NCI-H1417 (cell line): ENCODE measurements at places on chromosomes 6 and 20.

DNA sequence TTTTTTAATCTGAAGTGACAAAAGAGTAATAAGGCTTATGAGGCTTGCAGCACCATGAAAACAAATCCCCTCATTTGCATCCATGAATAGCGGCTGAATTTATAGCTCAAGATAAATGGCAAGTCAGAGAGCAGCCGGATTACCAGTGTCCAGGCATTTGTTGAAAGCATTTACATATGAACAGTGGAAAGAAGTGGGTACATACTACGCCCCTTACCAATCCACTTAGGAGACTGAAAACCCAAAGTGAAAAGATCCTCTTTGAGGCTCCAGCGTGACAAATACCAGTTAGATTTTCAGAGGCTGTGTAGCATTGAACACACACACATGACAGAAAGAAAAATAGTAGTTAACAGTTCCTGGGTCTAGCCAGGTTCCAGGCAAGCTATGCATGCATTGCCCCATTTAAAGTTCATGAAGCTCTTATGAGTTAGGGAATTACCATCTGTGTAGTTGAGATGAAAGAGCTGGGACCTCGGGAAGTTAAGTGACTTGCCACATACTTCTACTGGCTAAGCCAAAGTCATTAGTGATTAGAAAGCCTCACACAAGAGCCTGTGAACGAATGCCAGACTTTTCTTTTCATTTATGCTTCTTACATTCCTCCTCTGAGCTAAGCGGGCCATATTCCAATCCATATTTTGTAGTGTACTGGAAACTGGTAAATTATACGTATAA is 28.3 kb upstream of the NHSL1 start:
- DNase-seq: no peak

GRCh38 chr6:155936551-155936950 is 480.9 kb upstream of the NOX3 start:
- no peak for DNase-seq

DNA sequence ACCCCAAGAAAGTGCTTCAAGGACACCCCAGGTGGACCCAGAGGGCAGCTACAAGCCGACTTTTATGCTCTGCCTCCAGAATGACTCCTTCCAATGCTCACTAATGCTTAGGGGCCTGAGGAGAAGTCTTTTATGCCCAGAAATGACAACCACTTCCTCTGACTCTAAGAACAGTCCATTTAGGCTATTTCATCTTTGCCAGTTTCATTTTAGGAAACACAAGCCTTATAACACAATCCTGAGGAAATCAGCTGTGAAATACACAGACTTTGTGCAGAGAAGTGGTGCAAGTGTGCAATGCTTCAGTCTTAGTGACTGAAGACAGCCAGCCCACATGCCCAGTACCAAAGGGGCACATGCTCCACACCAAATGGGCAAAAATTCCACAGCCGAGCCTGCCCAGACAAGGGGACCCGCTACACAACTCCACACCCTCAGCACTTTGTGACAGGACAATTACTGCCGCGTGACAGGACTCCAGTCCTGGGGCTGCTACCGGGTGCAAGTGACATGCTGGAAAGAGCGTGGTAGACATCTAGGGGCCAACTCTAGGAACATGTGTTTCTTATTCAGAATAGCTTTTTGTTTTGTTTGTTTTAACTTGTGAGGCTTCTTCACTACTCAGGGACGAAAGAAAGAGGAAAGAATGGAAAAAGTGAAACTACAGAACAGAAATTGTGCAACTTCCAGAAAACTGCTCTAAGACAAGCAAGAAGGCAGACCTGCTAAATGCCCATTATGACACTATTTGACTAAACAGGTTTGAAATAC is 28.2 kb upstream of the PLAGL1 start:
- DNase-seq: peak; percentile 17

- DNase-seq: peak; percentile 41
These were observed 2.2 kb upstream of the GRM4 start for GRCh38 chr6:34147906-34148630.

DNA sequence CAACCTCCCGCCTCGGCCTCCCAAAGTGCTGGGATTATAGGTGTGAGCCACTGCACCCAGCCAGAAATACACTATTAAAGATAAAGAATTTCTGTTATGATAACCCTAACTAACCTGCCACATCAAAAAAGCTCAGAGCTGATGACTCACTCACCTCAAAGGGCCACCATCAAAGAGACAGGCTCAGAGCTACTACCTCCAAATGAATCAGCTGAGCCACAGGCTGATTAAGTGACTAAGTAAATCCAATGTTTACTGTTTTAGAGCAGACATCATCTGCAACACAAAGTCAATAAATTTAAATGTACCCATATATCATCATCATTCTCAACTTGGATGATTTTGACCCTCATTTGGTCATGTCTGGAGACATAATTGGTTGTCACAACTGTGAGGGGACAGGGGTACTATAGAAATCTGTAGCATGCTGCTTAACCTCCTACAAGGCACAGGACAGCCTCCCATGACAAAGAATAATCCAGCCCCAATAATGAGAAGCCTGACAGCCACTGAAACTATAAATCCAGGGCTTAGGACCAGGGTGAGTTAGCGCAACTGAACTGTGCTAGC is 106.5 kb downstream of the ATP9A start:
- no peak for DNase-seq

DNA sequence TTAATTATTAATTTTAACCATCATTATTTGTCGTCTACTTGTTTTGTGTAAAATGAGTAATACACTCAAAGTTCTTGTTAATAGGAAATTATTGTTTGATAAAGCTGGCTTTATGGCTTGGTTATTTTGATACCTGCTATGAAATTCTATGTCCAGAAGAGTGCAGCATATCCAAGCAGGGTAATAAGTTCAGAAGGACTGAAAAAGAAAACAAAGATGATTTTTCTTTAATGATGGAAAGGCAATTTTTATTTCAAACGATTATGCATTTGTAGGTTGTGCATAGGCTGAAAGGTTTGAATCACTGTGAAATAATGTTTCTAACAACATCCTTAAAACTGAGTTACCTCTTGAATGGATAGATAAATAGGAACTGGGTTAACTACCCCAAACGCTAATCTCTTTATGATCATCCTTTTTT is 1.4 kb upstream of the MAN1A1 start:
- DNase-seq: peak; percentile 21

- DNase-seq: no peak
These were observed 56.7 kb downstream of the ATXN1 start for GRCh38 chr6:16704401-16705045.

DNA sequence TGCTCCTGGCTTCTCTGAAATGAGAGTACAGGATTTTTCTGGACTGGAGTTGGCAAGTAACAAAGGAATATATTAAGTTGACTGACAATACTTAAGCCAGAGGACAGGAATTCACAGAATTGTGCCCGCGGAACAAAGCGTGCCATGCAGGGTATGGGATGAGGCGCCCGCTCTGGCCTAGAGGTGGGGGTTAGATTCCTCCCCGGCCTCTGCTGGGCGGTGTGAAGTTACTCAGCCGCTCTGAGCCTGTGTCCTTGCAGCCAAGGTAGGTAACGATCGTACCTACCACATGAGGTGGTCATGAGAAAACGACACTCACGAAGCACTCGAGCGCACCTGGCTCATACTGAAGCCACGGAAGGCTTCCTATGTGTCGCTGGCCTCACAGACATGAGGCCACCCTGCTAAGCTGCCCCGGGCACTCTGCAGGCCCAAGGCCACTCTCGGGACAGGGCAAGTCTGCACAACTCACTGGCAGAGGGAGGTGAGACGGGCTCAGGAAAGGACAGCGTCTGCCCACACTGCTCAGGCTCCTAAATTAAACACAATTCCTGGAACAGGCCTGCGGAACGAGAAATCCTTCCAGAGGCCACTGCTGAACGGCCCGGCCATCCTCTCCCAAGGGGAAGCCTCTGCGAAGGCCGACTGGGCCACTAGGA is 70.8 kb downstream of the PSMG4 start:
- DNase-seq: no peak

- DNase-seq: no peak
These were observed 531.1 kb upstream of the CITED2 start for GRCh38 chr6:139905404-139906052.

DNA sequence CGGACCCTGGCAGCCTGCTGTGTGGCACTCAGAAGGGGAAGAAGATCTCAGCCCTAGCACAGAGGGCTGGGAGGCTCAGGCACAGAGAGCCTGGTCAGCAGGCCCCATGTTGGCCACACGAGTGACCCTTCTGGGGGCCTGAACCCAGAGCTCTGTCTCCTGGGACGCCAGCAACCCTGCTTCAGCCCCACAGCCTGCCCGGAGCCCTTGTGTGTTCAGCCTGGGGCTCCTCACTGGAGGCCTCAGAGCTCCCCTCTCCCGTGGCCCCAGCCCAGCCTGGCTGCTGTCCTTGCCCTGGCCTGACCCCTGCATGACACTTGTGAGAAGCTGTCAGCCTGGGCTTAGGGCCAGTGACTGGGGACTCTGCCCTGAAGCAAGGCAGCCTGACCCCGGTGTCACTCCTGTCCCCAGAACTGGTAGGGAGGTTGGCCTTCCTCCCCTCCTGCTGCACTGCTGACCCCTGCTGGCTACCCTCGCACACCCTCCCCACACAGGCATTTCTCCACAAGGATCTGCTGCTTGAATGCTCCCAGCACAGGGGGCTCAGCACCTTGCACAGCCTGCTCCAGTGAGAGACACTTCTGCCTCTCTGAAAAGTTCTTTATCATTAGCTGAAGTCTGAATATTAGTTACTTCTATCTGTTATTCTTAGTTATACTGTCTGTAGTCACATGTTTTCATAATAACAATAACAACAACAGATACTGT is 15.4 kb upstream of the IP6K3 start:
- no peak for DNase-seq

DNA sequence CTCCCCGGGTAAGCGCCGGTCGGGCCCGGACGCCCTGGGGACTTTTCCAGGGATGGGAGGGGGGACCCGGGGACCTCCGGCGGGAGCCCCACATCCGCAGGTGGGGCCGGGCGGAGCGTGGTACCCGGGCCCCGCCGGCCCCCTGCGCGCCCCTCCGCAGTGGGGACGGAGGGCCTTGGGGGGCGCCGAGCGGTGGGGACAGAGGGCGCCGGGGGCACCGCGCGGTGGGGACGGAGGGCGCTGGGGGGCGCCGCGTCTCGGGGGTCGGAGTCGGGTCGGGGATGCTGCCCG is 270 bp downstream of the PLEKHG1 start:
- DNase-seq: no peak

- no peak for DNase-seq
These were observed 132.2 kb downstream of the OGFRL1 start for GRCh38 chr6:71420693-71421328.

DNA sequence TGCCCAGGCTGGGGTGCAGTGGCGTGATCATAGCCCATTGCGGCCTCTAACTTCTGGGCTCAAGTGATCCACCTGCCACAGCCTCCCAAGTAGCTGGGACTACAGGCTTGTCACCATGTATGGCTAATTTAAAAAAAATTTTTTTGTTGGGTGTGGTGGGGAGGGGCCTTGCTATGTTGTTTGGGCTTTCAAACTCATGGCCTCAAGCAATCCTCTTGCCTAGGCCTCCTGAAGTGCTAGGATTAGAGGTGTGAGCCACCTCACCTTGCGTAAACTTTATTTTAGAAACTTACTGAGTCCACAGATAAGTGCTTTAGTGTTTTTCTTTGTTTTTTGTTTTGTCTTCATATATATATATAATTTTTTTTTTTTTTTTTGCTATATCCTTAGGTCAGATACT is 9.1 kb downstream of the SMAP1 start:
- no peak for DNase-seq

- DNase-seq: no peak
These were observed 14.7 kb upstream of the CST8 start for GRCh38 chr20:23476015-23476754.

DNA sequence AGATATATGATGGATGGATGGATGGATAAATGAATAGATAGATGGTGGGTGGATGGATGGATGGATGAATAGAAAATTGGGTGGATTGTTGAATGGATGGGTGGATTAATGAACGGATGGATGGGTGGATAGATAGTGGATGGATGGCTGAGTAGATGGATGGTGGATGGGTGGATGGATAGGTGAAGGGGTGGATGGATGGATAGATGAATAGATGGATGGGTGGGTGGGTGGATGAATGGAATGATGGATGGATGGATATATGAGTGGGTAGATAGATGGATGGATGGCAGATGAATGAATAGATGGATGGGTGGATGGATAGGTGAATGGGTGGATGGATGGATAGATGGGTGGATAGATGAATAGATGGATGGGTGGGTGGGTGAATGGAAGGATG is 80.7 kb upstream of the NEDD9 start:
- no peak for DNase-seq
